Heart left ventricle (tissue), 16 donors: ENCODE measurements at places on chromosomes 12 and 14. TPM values are rescaled to one million over a fixed set of nuclear protein-coding genes. Genes with fewer than 3 reads are reported as not detected.

Gene LRRC10
- 44.6 TPM for total RNA-seq

Gene OR6C2
- not detected for total RNA-seq

Gene MORN3
- not detected for total RNA-seq

Gene CATSPERB
- total RNA-seq: not detected

Gene AKAP3
- 3.9 TPM for total RNA-seq

Gene PLEK2
- 0.90 TPM for total RNA-seq

Gene RPL10L
- total RNA-seq: not detected

Gene MDGA2
- not detected for total RNA-seq

GRCh38 chr14:85573406-85573805 is 43.5 kb downstream of the FLRT2 start:
- no peak for DNase-seq
- H3K4me3 ChIP-seq: no peak overlapping the region

- H3K27ac ChIP-seq: no peak overlapping the region
- H3K36me3 ChIP-seq: no peaks in the 10 kb centered on the region
- no peak overlapping the region for H3K4me3 ChIP-seq
- peaks cover 12% of the 10 kb centered on the region for H3K4me1 ChIP-seq
- no peaks in the 10 kb centered on the region for H3K27me3 ChIP-seq
Observed at GRCh38 chr12:109758426-109759420, 45.1 kb downstream of the FAM222A start.

- H3K4me1 ChIP-seq: no peaks in the 10 kb centered on the region
- DNase-seq: no peak
- H3K27ac ChIP-seq: no peak overlapping the region
Observed at GRCh38 chr12:118237052-118237665, 101.2 kb downstream of the PEBP1 start.

- H3K4me1 ChIP-seq: peaks cover 9% of the 10 kb centered on the region
- DNase-seq: no peak
- no peak overlapping the region for H3K27ac ChIP-seq
- no peaks in the 10 kb centered on the region for H3K27me3 ChIP-seq
Observed at GRCh38 chr12:116325336-116325664, 47.8 kb upstream of the MED13L start.

GRCh38 chr14:61090432-61091216 is 109.6 kb downstream of the SLC38A6 start:
- DNase-seq: no peak
- no peak overlapping the region for H3K27ac ChIP-seq
- no peaks in the 10 kb centered on the region for H3K36me3 ChIP-seq
- H3K27me3 ChIP-seq: no peaks in the 10 kb centered on the region

- H3K36me3 ChIP-seq: no peaks in the 10 kb centered on the region
- no peaks in the 10 kb centered on the region for H3K4me1 ChIP-seq
- no peak overlapping the region for H3K27ac ChIP-seq
Observed at GRCh38 chr14:33611405-33612196, 339.3 kb downstream of the EGLN3 start.

DNA sequence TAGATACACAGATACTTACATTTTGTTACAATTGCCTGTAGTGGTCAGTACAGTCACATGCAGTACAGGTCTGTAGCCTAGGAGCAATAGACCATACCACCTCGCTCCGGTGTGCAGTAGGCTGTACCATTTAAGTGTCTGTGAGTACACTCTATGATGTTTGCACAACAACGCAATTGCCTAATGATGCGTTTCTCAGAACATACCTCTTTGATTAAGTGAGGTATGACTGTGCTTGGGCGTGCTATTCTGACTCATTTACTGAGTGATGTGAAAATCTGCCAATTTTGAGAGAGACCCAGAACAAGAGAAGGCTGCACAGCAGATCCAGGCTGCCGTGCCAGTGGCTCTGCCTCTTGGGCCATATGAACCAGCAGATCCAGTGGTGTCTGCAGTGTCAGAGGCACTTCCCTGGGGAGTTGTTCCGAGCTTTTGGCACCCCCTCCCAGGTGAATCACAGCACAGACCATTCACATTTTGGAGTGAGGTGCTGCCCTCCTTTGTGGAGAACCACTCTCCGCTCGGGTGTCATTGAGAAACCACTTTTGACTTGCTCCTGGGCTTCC is 20.4 kb downstream of the DLK1 start:
- no peaks in the 10 kb centered on the region for H3K4me1 ChIP-seq
- no peak overlapping the region for H3K4me3 ChIP-seq
- H3K27me3 ChIP-seq: no peaks in the 10 kb centered on the region
- H3K36me3 ChIP-seq: no peaks in the 10 kb centered on the region
- H3K27ac ChIP-seq: no peak overlapping the region

DNA sequence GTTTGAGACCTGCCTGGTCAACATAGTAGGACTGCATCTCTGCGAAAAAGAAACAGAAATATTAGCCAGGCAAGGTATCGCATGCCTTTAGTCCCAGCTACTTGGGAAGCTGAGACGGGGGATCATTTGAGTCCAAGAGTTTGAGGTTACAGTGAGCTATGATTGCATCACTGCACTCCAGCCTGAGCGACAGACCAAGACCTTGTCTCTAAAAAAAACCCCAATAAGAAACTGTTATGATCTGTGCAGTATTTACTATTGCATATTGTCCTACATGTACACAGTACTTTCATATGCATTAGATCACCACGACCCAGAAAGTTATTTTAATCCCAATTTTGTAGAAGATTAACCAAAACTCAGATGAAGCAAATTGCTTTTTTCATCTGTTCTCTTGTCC is 187.5 kb downstream of the PCNX1 start:
- peaks cover 6% of the 10 kb centered on the region for H3K36me3 ChIP-seq
- DNase-seq: no peak
- no peak overlapping the region for H3K27ac ChIP-seq

DNA sequence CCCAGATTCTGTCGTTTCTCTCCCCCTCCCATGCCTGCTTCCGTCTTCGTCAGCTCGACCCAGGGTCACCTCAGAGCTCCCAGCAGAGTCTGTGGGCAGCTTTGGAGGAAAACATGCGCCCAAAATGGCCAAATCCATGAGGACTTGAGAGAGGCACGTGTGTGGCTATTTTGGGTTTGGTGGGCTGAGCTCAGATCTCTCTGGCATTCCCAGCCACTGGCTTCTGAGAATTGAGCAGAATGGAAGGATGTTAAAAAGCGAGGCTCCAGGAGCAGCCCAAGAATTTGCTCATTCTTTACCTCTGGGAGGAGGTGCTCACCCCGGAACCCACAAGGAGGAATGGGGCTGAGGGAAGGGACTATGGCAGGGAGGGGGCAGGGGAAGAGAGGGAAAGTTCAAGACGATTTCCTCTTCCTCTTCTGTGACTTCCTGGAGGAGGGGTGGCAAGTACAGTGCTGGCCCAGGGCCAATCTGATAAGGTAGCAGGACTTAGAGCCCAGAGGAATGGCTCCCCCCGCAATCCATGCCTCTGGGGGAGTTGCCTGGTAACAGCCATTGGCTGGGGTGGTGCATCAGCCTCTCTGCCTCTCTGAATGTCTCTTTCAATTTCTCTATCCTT is 20.1 kb downstream of the TSPAN9 start:
- no peaks in the 10 kb centered on the region for H3K27me3 ChIP-seq
- no peaks in the 10 kb centered on the region for H3K36me3 ChIP-seq
- H3K4me3 ChIP-seq: peak overlapping the region; percentile 31

GRCh38 chr14:96588410-96589257 is 86.5 kb downstream of the PAPOLA start:
- no peaks in the 10 kb centered on the region for H3K4me1 ChIP-seq
- H3K4me3 ChIP-seq: no peak overlapping the region
- H3K36me3 ChIP-seq: no peaks in the 10 kb centered on the region
- peaks cover 39% of the 10 kb centered on the region for H3K27me3 ChIP-seq

DNA sequence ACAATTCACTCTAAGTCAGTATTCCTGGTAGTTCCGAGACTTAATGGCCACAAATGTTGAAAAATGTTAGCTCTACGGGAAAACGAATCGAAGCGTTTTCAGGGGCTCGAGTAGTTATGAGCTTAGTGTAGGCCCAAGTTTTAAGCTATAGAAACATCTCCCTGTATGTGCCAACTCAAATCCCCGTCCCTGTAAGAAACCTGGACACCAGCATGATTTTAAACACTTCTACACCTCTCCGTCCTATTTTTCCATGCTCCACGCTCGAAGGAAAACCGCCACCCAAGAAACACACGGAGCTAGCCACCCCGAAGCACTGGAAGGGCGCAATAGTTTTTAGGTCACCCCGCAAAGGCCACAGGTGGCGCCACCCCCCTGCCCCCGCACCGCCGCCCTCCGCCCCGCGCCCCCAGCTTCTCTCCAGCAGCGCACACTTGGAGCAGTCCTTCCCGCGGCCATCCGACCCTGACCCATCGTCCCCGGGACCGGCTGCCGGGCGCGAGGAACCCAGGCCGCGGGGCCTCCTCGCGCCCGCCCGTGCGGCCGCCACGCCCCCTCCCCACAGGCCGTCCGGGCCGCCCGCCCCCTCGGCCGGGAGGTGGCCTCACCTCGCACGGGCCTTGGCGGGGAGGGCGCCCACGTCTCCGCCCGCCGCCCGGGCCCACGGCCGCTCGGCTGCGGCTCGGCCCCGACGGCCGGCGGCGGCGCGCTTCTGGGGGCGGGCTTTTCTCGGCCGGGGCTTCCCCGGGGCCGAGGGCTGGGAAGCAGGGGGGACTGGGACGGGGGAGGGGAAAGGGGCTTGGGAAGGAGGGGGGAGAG is 522 bp downstream of the R3HDM2 start:
- H3K36me3 ChIP-seq: no peaks in the 10 kb centered on the region
- no peaks in the 10 kb centered on the region for H3K27me3 ChIP-seq
- peak overlapping the region; percentile 65 for H3K4me3 ChIP-seq
- peak overlapping the region; percentile 92 for H3K27ac ChIP-seq
- peaks cover 10% of the 10 kb centered on the region for H3K4me1 ChIP-seq

DNA sequence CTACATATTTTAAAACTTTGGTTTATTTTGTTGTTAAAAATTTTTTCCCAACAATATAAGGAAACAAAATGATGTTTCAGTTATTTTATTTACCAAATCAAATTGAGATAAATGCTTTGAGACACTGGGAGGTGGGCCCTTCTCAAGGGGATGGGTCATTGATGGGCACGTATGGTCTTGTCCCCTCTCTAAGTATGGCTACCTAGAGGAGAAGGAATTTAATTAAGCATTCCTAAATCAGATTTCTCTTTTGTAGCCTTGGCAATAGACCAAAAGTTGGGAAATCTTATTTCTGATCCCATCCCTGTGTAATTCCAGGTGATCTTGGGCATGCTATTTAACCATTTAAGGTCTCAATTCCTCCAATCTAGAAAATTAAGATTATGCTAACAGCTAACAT is 79.0 kb downstream of the SCN8A start:
- no peaks in the 10 kb centered on the region for H3K36me3 ChIP-seq
- H3K27ac ChIP-seq: no peak overlapping the region
- no peaks in the 10 kb centered on the region for H3K4me1 ChIP-seq

- no peaks in the 10 kb centered on the region for H3K27me3 ChIP-seq
- H3K4me3 ChIP-seq: no peak overlapping the region
- no peaks in the 10 kb centered on the region for H3K36me3 ChIP-seq
- no peaks in the 10 kb centered on the region for H3K4me1 ChIP-seq
- no peak for DNase-seq
- H3K27ac ChIP-seq: no peak overlapping the region
Observed at GRCh38 chr12:109126784-109127183, 10.4 kb downstream of the ACACB start.

GRCh38 chr12:43878050-43878449 is 42.2 kb downstream of the TMEM117 start:
- no peak overlapping the region for H3K27ac ChIP-seq
- H3K4me3 ChIP-seq: no peak overlapping the region
- H3K27me3 ChIP-seq: no peaks in the 10 kb centered on the region
- no peak for DNase-seq
- H3K36me3 ChIP-seq: no peaks in the 10 kb centered on the region

DNA sequence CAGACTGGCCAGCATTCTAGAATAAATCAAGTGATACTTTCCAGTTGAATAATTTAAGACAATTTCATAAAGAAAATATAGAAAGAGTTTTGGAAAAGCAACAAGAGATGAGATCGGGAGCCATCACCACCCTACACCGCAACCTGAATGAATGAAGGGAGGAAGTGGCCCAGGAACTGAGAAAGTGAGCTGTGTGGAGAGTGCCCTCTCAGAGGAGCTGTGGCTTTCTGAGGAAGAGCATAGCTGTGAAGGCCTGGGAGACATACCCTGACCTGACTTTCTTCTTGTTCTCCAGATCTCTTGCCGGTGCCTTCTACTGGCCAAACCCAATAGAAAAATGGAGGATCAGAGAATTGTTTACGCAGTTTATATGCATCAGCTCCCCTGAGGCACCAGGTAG is 79.3 kb upstream of the TSPAN8 start:
- H3K4me3 ChIP-seq: no peak overlapping the region
- no peak for DNase-seq
- no peak overlapping the region for H3K27ac ChIP-seq

DNA sequence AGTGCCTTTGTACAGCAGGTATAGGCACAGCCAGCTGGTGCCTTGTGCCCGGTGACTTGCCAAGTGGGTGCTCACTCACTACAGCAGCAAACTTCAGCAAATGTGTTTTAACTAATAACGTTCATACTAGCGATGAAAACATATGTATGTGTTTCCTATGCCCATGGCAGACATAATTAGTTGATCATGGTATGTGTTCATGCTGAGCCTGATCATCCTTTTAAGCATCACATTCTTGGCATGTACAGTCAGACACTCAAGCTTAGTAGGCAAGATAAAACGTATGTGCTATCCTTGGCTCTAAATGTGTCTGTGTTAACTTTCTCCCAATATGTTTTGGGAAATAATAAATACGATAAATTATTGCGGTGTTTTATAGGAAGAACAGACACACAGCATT is 55.6 kb downstream of the RASSF8 start:
- H3K27ac ChIP-seq: no peak overlapping the region
- no peaks in the 10 kb centered on the region for H3K27me3 ChIP-seq
- no peak for DNase-seq
- H3K4me3 ChIP-seq: no peak overlapping the region
- peaks cover 46% of the 10 kb centered on the region for H3K4me1 ChIP-seq
- no peaks in the 10 kb centered on the region for H3K36me3 ChIP-seq

GRCh38 chr14:21346532-21347135 is 37.2 kb downstream of the SUPT16H start:
- H3K4me1 ChIP-seq: no peaks in the 10 kb centered on the region
- H3K36me3 ChIP-seq: peaks cover 4% of the 10 kb centered on the region
- no peak overlapping the region for H3K27ac ChIP-seq
- H3K4me3 ChIP-seq: no peak overlapping the region
- DNase-seq: no peak

DNA sequence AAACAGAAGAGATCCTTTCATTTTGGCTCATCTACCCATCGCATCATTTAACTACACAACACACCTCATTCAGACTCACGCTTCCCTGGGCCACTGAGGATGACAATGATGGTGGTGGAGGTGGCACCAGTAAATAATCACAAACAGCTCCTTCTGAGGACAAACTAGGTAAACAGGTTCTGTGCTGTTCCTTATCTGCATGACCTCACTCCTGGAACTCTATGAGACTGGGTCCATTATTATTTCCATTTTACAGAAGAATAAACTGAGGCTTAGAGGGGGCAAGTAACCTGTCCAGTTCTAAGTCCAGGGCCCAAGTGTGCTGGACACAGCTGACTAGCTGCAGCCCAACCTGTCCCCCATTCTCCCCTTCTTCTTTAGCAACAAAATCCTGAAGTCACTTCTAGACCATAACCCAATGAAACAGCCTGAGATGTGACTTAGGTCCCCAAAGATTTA is 50.4 kb downstream of the ITPK1 start:
- H3K4me3 ChIP-seq: no peak overlapping the region
- H3K4me1 ChIP-seq: peaks cover 61% of the 10 kb centered on the region
- H3K27me3 ChIP-seq: no peaks in the 10 kb centered on the region
- peak overlapping the region; percentile 81 for H3K27ac ChIP-seq
- no peaks in the 10 kb centered on the region for H3K36me3 ChIP-seq
- no peak for DNase-seq
